Bronchial smooth muscle cell (primary cell): ENCODE measurements at places on chromosomes 6 and 20. TPM values are rescaled to one million over a fixed set of nuclear protein-coding genes. Genes with fewer than 3 reads are reported as not detected.

Gene CYP39A1
- 0.79 and 2.2 TPM in 2 replicates for total RNA-seq

Gene MRPL14
- 31.3 and 54.1 TPM in 2 replicates for total RNA-seq

Gene GTSF1L
- total RNA-seq, result not detected in 2 replicates

Gene KHDC1
- 4.6 and 6.0 TPM in 2 replicates for total RNA-seq

Gene CALHM6
- total RNA-seq, result 0.79 TPM in 1 of 2 replicates, not detected in the other

Gene TP53TG5
- 0.09 TPM in 1 of 2 replicates, not detected in the other for total RNA-seq

Gene BTNL2
- not detected in 2 replicates for total RNA-seq

Gene LRRC1
- 1.9 and 4.3 TPM in 2 replicates for total RNA-seq

Gene MAFB
- total RNA-seq, result 0.32 and 1.1 TPM in 2 replicates

Gene CCN6
- not detected in 2 replicates for total RNA-seq

Gene NKX2-4
- total RNA-seq, result not detected in 2 replicates

Gene DEFB124
- total RNA-seq, result not detected in 2 replicates

Gene CLVS2
- total RNA-seq, result under 0.01 TPM in 1 of 2 replicates, not detected in the other

Gene RFX6
- not detected in 2 replicates for total RNA-seq

Gene VSX1
- total RNA-seq, result not detected in 2 replicates
